ENCODE measurements at places on chromosomes 2 and 18.

- DNase-seq: no peak
Measured at GRCh38 chr18:3526421-3527354, 76.7 kb downstream of the TGIF1 start.

- no peak for DNase-seq
Measured at GRCh38 chr2:117621326-117621725, 193.2 kb upstream of the DDX18 start.

DNA sequence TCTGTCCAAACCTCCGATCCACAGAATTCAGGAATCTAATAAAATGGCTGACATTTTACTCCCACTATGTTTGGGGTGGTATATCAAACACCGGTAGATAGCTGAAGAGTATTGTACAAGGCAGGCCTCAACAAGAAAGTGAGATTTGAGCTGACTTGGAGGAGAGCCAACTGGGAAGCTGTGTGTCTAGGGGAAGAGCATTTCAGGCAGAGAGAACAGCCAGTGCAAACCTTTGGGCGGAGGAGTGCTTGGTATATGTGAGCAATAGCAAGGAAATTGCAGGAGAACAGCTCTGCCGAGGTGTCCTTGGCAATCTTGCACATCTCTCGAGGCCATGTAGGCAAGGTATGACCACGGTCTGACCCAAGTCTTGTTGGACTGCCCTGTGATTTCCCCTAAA is 1.8 kb upstream of the MERTK start:
- no peak for DNase-seq

DNA sequence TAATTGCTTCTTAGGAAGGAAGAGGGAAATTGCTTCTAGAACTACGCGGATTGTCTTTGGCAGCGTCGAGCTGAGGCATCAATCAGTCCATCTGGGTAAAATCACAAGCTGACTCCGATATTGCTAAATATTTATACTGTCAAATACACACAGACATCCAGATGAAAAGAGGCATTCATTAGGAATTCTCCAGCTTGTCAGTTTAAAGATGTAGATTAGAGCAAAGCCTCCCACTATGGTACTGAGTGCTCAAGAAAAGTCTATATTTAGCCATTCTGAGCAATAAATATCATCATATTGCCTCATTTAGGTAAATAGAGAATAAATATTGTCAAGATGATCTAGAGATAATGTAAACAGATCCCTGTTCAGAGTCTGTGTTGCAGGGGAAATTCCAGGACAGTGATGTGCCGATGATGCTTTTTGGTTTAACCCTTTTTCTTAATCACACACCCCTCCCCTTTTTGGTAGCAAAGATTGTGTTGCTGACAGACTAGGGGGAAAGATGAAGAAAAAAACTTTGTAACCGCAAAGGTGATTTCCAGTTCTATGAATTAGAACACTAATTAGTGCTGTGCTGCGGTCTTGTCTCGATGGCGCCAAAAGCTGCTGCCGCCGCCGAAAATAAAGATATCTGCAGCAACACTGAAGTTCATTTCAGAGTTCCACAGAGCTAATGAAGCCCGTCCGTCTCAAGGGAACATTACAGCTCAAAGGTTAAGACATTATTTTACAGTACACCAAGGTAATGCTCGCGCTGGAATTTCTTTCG is 171.8 kb downstream of the PTGR3 start:
- no peak for DNase-seq

- DNase-seq: no peak
Measured at GRCh38 chr2:217951091-217951490, 51.7 kb downstream of the TNS1 start.

DNA sequence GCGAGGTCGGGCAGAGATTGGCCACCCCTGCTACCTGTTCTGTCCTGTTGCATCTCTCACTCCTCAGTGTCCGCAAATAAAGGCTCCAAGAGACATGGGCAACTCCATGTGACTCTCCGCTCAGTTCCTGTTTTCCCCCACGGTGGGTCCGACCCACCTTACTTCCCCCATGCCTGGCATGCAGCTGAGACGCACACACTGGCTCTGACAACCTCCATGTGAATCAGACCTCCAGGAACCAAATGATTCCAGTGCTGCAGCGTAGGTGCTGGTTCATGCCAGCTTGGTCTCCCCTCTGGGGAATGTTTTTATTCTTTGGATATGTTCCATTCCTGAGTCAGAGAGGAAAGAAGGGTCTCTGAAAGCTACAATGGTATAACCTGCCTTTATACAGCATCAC is 221.5 kb downstream of the SH3RF3 start:
- DNase-seq: no peak

DNA sequence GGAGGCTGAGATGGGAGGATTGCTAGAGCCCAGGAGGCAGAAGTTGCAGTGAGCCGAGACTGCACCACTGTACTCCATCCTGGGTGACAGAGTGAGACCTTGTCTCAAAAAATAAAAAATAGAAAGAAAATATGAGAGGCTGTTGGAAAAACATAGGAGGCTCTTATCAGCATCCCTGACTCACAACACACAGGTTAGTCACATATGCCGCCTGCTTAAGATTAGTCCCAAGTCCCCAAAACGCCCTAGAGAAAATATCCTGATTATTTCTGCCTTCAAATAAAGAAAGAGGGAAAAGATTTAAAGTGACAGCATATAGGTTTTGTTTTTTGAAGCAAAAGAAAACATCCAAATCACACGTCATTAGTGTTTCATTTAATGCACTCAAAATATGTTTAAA is 29.8 kb upstream of the GALM start:
- DNase-seq: no peak

- DNase-seq: no peak
Measured at GRCh38 chr18:12748671-12749070, 45.8 kb downstream of the PSMG2 start.

DNA sequence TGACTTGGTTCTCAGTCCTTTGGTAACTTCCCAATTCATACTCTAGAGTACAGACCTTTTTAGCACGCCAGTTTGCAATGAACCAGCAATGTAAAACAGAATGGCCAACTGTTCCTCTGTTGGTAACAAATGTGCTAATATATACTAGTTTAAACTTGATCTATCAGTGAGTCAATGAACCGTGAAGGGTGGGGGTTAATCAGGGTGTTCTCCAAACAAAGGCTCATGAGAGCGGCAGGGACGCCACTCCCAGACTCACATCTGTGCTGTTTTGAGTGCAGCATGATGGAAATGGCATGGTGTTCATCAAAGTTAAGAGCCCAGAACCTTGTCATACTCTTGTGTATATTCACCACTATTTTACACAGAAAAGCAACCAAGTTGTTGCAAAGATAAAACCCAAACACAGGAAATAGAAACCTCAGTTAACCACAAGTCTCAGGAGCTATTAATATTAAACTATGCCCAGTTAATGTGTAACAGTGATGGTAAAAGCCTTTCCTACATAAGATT is 70.3 kb downstream of the CERKL start:
- DNase-seq: no peak

DNA sequence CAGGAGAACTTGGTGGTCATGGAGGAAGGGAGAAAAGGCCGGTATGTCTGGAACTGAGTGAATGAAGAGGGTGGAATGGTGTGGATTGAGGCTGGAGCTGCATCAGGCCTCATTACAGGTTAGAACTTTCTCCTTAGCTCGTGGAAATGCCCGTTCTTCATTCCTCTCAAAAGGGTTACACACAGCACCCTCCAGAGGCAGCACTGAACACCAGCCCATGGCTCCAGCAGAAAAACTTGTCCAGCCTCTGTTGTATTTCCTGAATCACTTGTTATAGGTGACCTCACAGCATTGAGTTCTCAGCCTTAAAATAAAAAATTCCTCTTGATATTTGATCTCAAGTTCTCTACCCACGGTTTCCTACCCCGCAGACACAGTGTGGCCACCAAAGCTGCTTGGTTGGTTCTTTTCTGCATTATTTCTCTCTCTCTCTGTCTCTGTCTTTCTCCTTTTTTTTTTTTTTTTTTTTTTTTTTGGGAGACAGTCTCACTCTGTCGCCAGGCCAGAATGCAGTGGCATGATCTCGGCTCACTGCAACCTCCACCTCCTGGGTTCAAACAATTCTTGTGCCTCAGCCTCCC is 89.6 kb downstream of the ITGB1BP1 start:
- no peak for DNase-seq

DNA sequence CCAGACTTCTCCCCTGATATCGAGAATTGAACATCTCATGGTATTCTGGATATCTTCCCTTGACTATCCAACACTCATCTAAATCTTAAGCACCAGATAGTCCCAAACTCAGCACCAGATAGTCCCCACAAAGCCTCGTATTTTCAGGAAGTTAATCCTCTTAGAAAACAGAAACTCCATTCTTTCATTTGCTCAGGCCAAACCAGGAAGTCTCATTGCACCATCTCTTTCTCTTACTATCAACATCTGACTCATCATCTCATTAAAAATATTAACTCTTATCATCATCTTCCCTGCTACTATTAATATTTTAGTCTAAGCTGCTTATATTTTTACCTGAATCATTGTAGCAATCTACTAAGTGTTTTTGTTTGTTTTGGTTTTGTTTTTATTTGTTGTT is 286.4 kb downstream of the GALNT13 start:
- DNase-seq: no peak

- DNase-seq: no peak
Measured at GRCh38 chr18:70030728-70031127, 83.1 kb upstream of the CD226 start.

DNA sequence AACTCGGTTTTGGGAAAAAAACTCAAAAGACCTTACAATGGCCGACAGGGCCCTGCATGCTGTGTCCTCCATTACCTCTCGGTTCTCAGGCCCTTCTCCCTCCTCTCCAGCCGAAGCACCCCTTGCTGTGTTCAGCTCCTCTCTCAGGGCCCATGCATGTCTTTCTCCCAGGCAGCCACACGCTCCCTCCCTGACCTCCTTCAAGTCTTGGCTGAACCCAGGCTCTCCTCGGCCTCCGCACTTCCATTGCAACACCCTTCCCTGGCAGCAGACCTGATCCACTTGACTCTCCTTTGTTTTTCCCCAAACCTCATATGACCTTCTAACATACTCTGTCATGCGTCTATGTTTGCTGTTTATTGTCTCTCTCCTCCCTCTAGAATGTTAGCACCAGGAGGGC is 114.0 kb downstream of the CYP26B1 start:
- DNase-seq: no peak

DNA sequence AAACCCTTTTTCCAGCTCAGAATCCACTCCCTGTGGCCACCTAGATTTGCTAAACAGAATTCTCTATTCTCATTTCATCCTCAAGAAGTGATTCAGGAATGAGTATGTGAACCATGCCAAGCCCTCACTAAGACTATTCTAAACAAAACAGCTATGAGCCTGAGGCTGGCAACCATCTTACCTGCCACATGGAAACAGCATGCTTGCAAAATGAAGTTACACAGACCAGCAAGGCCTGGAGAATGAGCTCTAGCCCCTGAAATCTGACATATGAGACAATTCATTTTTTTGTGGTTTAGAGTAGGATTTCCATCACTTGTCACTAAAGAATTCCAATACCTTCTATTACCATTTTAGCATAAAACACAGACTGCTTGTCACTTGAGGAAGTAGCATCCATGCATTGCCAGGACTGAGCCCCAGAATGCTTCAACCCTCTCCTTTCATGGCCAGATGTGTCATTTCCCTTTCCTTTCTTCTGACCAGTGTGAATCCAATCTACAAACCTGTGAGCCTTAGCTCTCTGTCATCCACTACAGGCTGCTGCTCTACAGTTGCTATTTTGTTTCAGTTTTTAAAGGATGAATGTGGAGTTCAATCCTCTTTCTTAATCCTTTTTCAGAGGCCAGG is 744.3 kb upstream of the ACVR2A start:
- DNase-seq: no peak

DNA sequence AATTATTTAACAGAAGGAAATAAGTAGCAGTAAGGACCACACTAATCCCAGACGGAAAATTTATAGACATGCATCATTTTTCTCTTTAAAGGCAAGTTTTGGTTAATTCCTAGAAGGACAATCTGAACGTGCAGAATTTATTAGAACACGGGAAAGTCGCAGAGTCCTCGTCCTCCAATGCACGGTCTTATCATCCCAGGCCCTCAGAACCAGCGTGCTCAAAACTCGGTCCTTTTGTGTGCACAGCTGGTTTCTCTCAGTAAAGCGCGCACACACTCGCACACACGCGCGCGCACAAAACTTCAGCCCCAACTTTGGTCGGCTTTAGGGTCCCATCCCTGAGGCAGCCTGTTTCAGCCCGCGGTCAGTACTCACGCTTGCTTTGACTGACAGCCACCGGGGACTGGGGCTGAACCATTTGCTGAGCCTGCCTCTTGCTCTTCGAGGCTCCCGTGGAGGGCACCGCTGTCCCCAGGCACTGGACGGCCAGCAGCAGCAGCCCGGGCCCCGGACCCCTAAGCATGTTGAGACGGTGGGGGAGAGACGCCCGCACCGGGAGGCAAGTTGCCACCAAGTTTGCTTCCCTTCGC is 493 bp downstream of the FN1 start:
- no peak for DNase-seq

- DNase-seq: no peak
Measured at GRCh38 chr2:242085941-242086621, 216.6 kb downstream of the RTP5 start.

DNA sequence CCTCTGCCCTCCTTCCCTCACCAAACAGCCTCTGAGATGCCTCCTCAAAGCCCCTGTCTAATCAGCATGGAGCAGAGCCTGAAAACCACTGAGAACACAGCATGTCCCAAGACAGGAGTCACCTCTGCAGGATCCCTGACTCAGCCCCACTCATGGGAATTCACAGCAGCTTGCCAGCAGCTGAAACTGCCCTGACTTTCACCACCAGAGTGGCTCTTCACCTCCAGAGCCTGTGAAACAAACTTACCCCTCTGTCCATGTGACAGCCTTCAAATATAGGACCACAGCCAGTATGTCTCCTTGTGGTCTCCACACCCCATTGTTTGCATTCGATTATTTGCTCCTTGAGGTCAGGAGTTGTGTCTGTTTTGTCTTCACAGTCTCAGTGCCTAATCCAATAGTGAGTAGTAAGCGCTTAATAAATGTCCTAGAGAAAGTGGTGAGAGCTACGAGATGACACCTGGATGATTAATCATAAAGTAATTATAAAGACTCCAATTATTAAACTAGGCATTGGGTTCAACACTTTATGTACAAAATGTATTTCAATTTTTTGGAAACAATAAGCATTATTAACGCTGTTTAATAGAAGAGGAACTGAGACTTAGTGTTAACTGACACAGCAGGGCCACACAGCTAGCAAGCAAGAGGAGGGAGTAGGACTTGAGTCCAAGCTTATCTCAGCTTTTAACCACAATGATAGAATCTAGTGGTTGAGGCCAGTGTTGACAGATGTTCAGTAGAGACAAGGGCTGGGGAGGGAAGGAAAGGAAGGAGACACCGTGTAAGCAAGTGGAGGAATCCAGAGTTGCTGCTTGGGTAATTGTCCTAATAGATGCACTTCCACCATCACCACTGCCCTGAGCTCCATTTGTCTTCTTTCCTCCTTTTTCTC is 358.7 kb upstream of the TNP1 start:
- DNase-seq: no peak

GRCh38 chr2:127277028-127277427 is 16.9 kb downstream of the ERCC3 start:
- no peak for DNase-seq

DNA sequence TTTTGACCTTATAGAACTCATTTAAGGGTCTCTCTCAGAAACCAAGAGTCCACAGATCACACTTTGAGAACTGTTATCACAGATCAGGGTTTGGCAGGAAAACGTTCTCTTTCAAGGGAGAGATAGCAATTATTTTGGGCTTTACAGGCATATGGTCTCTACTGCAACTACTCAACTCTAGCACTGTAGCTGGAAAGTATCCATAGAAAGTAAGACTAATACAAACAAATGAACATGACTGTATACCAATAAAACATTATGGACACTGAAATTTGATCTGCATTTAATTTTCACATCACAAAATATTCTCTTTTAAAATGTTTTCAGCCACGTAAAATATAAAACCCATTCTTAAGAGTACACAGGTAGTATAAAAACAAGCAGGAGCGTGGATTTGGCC is 100.5 kb downstream of the TRIP12 start:
- DNase-seq: no peak
